ENCODE measurements at places on chromosomes 7 and 10. TPM values are rescaled to one million over a fixed set of nuclear protein-coding genes. Genes with fewer than 3 reads are reported as not detected.

Gene TET1
- total RNA-seq = 41.6 TPM

Gene COL26A1
- total RNA-seq = 16.3 TPM

Gene CDC14C
- total RNA-seq = not detected

Gene WNT16
- total RNA-seq = 6.3 TPM

Gene ADCY1
- total RNA-seq = 93.5 TPM

Gene MKX
- total RNA-seq = 1.8 TPM

Gene TUBB8
- not detected for total RNA-seq

Gene AGR3
- not detected for total RNA-seq

Gene SMKR1
- 2.2 TPM for total RNA-seq

Gene VOPP1
- total RNA-seq = 83.1 TPM

Gene RADIL
- 8.4 TPM for total RNA-seq

Gene CNNM1
- 6.3 TPM for total RNA-seq

Gene ZNF775
- 8.2 TPM for total RNA-seq

Gene RHOBTB1
- 26.4 TPM for total RNA-seq

Gene PDSS1
- 15.6 TPM for total RNA-seq

Gene AS3MT
- 5.8 TPM for total RNA-seq

Gene BAIAP2L1
- total RNA-seq = 1.3 TPM

Gene HIBADH
- 17.6 TPM for total RNA-seq

Gene ANKRD61
- total RNA-seq = not detected

Gene FRMD4A
- 169 TPM for total RNA-seq

Gene OR2A42
- 0.45 TPM for total RNA-seq

Gene NUTM2D
- total RNA-seq = 5.1 TPM

Gene FANK1
- total RNA-seq = 4.4 TPM

Gene EPHA1
- 1.6 TPM for total RNA-seq

Gene ZDHHC4
- 39.4 TPM for total RNA-seq

Gene PNLIPRP3
- total RNA-seq = not detected

Gene NXPH1
- 22.4 TPM for total RNA-seq

Gene OR6V1
- total RNA-seq = not detected

Gene HOXA3
- not detected for total RNA-seq

Gene ACTR1A
- total RNA-seq = 115 TPM

Gene MCM7
- total RNA-seq = 57.2 TPM

Gene HOXA4
- not detected for total RNA-seq

Gene SYPL1
- 24.7 TPM for total RNA-seq

Gene BHLHA15
- total RNA-seq = 5.4 TPM

Gene CFTR
- total RNA-seq = 5.3 TPM

Gene TMEM140
- total RNA-seq = 0.18 TPM

Gene CYP2C8
- total RNA-seq = 5.3 TPM

Gene KIF11
- 16.2 TPM for total RNA-seq

Gene CRYGN
- not detected for total RNA-seq

Gene ANXA7
- 26.1 TPM for total RNA-seq

Gene NPC1L1
- total RNA-seq = not detected

Gene SHOC2
- 85.6 TPM for total RNA-seq

Gene GPR146
- total RNA-seq = 2.7 TPM

Gene STAG3
- total RNA-seq = 1.5 TPM

Gene CAMK2B
- 33.6 TPM for total RNA-seq

Gene FAM20C
- total RNA-seq = 19.8 TPM

Gene GPR15LG
- total RNA-seq = 0.36 TPM

Gene CRHR2
- 0.27 TPM for total RNA-seq

Gene SPDYE1
- 0.09 TPM for total RNA-seq

Gene TMEM236
- 0.18 TPM for total RNA-seq

Gene ACSM6
- not detected for total RNA-seq

Gene CRPPA
- 7.5 TPM for total RNA-seq

Gene ANKRD22
- not detected for total RNA-seq

Gene VWC2
- 5.1 TPM for total RNA-seq

Data from cerebellum (tissue), 4 donors.